Activated CD4-positive, alpha-beta T cell treated with anti-CD3 and anti-CD28 coated beads, Interleukin-2, amount 10 ng/mL, durations not matched to agents 24 days and 14 days (primary cell): ENCODE measurements at places on chromosomes 7 and 10. TPM values are rescaled to one million over a fixed set of nuclear protein-coding genes. Genes with fewer than 3 reads are reported as not detected.

TMEM229A gene
- not detected in 2 replicates for total RNA-seq

DNA sequence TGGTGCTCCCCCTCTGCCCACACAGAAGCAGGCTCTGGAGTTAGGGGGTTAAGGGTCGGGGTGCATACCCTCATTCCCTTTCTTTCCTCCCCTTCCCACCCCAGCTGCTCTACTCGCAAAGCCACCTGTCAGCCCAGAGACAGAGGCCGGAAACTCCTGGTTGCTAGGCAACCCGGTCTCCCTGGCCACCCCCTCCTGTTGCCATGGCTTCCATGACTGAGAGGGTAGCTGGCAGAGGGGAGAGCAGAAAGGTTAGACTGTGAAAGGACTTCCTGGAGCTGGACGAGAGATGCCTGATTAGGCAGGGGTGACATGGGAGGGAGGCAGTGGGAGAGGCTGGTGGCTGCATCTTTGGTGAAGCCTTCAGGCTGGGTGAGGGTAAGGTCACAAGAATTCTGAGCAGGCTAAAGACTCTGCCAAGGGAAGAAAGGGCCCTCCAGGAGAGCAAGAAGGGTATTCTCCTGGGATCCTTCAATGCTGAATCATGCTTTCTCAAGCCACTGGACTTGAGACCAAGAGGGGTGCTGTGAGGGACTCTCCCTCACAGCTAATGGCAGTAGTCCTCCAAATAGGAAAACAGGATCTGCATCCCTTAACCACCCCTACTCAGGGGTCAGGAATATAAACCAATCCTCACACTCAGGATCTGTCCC lies 5.4 kb downstream of the PSD start:
- H3K4me3 ChIP-seq: no peak overlapping the region
- H3K27ac ChIP-seq: no peak overlapping the region
- H3K27me3 ChIP-seq: peaks cover 38% of the 10 kb centered on the region
- peaks cover 4% of the 10 kb centered on the region for H3K36me3 ChIP-seq
- DNase-seq: peak; percentile 89

MNX1 gene
- not detected in 2 replicates for total RNA-seq

AKR1C8 gene
- not detected in 2 replicates for total RNA-seq

DNA sequence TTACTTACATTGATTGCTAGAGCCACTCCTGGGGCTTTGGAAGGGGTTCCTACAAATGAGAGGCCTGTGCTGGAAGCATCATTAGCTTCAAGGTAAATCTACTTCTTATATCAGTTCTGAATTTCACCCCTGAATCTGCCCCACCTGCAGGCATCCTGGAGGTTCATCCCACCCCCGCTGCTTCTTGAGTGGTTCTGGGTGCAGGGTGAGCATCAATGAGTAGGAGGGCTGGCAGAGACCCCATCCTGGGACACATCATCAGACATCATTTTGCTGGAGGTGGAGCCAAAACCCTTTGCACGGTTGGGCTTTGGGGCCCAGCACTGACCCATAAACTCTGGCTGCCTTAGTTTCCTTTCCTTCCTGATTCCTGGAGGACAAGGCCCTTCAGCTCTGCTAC lies 143.7 kb downstream of the PTPN20 start:
- H3K4me1 ChIP-seq: peaks cover 3% of the 10 kb centered on the region
- H3K4me3 ChIP-seq: no peak overlapping the region
- no peaks in the 10 kb centered on the region for H3K36me3 ChIP-seq
- no peaks in the 10 kb centered on the region for H3K27me3 ChIP-seq
- no peak overlapping the region for H3K27ac ChIP-seq

CCDC146 gene
- 1.5 and 2.3 TPM in 2 replicates for total RNA-seq

DNA sequence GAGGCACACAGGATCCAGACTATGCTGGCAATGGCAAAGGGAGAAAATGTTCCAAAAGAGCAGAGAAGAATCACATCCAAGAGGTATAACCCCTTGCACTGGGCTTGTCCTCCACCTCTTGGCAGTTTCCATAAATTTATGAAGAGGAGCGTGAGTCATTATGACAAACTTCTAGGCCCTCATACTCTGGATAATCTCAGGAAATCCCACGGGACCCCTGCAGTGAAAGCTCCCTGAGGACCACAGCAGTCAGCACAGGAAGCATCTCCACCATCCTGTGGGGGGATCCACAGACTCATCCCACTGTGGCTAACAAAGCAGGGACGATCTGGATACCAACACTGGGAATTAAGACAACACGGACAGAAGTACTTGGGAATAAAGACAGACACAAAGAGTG lies 30.3 kb upstream of the GPAM start:
- peaks cover 3% of the 10 kb centered on the region for H3K27me3 ChIP-seq
- H3K4me1 ChIP-seq: no peaks in the 10 kb centered on the region
- H3K27ac ChIP-seq: no peak overlapping the region
- no peaks in the 10 kb centered on the region for H3K36me3 ChIP-seq

DNA sequence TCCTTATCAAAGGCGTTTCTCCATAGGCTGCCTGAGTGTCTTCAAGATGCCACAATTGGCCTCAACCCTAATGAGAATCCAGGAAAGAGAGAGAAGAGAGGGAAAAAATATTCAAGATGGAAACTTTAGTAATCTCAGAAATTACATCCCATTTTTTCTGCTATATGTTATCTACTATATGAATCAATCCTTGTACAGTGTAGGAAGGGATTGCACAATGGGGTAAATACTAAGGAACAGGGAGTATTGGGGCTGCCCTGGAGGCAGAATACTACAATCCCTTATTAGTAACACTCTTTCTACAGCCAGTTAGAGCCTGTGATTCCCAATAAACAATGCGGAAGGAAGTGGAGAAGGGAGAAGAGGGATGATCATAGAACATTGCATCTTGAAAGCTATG lies 27.9 kb downstream of the TFPI2 start:
- H3K4me3 ChIP-seq: no peak overlapping the region
- H3K36me3 ChIP-seq: no peaks in the 10 kb centered on the region
- no peak overlapping the region for H3K27ac ChIP-seq

DNA sequence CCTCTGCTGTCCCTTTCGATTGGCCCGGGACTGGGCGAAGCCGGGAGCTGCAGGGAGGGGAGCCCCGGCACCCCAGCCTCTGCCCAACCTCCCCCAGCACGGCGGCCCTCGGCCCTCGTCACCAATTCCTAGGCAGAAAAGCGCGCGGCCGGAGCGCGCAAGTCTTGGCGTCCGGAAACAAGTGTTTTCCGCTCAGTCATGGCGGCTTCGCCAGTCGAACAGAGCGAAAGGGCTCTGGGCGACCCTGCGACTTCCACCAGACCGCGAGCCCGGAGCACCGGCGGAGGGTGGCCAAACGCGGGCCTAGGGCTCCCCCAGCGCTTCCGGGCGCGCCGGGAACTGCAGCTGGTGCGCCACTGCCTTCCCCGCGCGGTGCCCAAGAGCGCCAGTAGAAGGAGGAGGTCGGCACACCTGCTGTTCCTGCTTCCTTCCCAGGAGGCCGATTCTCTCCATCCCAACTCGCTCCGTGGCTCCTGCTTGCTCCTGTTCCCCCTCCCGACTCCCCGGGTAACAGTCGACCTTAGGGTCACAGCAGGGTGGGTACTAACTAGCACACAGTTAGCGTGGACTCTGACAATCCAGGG lies 729.9 kb downstream of the ZWINT start:
- H3K4me1 ChIP-seq: peaks cover 5% of the 10 kb centered on the region
- H3K27ac ChIP-seq: no peak overlapping the region
- peak; percentile 73 for DNase-seq

SFRP5 gene
- not detected in 2 replicates for total RNA-seq

ARF5 gene
- total RNA-seq: 117 and 120 TPM in 2 replicates
